GM13976 (cell line): ENCODE measurements at places on chromosomes 3 and 15.

DNA sequence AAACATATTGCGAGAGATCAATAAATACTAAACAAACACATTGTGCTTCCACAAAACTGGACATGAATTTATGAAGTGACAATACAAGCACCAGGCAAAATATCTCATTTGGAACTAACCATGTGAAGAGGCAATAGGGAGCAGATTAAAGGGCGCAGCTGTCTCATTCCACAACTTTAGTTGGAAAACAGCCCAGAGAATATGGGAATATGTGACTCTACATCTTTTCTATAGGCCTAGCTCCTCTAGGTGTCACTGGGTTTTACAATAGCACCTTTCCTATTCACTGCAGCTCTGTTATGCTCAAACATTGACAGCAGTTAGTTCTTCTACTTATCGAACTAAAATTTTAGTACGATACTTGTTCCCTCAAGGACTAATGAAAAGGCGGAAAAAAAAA is 866.3 kb upstream of the GBE1 start:
- DNase-seq, result no peak

DNA sequence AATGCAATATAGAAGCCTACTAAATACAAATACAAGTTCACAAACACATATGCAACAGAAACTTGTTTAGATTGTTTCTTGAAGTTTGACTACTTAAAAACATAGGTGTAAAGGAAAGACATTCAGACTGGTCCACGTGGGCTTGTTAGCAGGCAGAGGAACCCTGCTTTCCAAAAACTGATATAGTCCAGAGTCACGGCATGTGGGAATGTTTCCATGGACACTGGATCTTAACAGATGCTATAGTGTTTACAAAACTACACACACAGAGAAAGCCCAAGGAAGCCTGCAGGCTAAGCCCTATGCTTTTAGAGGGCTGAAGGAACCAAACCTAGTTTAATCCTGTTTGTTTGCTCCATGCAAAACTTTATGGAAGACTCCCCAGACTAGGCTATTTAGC is 45.2 kb upstream of the LRRC58 start:
- no peak for DNase-seq

DNA sequence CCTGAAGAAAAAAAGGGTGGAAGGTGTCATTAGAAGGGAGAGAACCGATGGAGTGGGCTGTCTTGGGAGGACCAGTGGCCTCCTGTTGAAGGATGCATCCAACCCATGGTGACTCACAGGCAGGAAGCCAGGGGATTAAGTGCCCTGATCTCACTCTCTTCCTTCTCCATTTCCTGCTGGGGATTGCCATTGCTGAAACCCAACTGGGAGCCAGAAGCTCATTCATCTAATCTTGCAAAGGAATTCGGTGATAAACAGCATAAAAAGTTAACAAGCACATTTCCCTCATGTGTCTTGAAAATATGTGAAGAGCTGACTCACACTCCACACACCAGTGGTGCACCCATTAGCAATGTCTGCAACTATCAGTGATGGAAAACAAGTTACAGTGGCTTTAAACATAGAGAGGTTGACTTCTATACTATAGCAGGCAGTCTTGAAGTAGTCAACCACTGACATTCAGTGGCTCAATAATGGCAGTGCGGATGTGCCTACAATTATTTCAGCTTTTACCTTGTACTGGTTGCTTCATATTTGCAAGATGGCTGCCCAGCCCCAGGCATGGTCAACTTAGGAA is 12.8 kb upstream of the CSRNP1 start:
- DNase-seq, result no peak

DNA sequence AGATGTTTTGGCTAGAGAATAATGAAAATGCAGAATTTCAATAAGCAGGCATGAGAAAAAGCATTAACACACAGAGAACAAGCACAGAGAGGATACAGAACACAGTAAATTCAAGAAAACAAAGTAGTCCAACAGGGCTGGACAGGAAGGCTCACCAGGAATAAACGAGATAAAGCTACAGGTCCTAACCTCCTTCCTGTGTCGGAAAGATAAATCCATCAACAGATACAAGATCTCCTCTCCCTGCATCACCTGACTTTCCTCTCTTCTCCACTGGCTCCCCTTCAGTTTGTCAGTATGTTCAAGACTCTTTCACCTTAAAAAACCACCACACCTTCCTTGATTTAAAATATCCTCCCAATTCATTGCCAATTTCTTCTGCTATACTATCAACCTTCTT is 11.4 kb downstream of the CPEB1 start:
- no peak for DNase-seq

DNA sequence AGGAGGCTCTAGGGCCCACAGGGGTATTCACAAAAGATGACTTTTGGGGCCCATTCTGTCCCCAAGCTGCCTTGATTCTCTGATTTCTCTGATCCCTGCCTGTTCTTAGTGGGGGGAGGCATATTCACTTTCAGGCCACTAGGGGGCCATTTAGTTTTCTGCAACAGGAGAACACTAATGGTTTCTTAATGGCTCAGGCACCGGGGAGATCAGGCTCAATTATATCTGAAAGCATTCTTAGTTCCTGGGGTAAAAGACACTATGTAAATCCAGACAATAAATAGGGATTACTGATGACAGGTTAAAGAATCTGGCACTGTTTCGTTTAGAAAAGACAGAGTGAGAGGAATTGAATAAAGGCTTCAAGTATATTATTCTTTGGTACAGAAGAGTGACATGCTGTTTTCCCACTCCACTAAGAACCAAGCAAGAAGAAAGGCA is 2.5 kb upstream of the INAFM2 start:
- DNase-seq, result peak; percentile 76

DNA sequence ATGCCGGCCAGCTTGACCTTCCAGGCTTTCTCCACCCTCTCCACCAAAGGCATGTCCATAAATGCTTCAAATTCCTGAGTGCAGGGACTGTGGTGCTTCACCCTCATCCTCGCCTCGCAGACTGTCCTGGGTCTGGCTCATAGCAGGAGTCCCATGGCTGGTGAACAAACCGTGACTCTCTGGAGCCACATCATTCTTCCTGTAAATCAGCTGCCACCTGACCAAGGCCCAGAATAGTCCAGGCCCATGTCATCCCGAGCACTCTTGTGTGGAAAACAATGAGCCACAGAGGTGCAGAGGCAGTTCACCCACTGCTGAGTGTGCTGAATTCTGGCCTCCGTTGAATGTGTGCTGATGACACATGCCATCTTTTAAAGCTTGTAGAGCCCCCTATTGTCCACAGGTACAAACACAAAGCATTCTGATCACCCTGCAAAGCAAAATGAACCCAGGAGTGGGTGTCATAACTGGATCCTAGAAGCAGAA is 68.6 kb downstream of the ABHD5 start:
- no peak for DNase-seq

GRCh38 chr3:134857776-134858362 is 62.8 kb downstream of the EPHB1 start:
- DNase-seq, result no peak

GRCh38 chr15:64749167-64749566 is 26.2 kb downstream of the RBPMS2 start:
- no peak for DNase-seq

GRCh38 chr3:42569593-42570142 is 12.1 kb downstream of the SEC22C start:
- DNase-seq, result no peak

- DNase-seq, result peak; percentile 12
Measured at GRCh38 chr3:197256836-197257444, 41.5 kb downstream of the DLG1 start.

DNA sequence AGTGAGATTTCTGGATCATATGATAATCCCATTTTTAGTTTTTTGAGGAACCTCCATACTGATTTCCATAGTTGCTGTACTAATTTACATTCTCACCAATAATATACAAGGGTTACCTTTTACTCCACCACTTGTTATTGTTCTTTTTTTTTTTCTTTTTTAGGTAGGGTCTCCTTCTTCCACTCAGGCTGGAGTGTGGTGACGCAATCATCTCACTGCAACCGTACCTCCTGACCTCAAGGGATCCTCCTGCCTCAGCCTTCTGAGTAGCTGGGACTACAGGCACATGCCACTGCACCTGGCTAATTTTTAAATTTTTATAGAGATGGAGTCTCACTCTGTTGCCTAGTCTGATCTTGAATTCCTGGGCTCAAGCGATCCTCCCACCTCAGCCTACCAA is 24.4 kb upstream of the CNOT10 start:
- no peak for DNase-seq

- no peak for DNase-seq
Measured at GRCh38 chr3:197031315-197032285, 2.0 kb upstream of the MELTF start.

GRCh38 chr3:155549087-155549486 is 195.8 kb downstream of the PLCH1 start:
- no peak for DNase-seq

DNA sequence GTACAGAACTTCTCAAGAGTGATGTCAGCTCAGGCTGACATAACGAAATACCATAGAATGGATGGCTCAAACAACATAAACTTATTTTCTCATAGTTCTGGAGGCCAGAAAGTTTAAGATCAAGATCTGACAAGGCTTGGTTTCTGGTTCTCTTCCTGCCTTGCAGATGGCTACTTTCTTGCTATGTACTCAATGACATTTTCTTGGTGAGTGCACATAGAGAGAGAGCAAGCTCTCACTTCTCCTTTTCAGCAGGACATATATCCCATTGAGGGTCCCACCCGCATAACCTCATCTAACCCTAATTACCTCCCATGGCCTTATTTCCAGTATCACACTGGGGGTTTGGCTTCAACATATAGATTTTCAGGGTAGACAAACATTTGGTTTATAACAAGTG is 1072.1 kb downstream of the PLOD2 start:
- no peak for DNase-seq

GRCh38 chr15:81507831-81508230 is 133.8 kb upstream of the TMC3 start:
- DNase-seq, result no peak

DNA sequence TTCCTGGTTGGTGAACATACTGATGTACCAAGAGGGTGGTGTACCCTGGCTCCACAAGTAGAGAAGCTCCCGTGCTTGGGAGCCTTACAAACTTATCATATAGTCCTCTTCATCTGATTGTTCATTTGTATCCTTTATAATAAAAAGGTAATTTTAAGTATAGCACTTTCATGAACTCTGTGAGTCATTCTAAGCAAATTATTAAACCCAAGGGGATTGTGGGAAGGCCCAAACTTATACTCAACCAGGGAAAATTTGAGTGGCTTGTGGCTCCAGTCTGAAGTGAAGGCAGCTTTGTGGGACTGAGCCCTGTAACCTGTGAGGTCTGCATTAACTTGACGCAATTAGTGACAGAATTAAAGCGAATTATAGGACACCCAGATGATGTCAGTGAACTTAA is 29.0 kb downstream of the TTBK2 start:
- no peak for DNase-seq

GRCh38 chr3:42122261-42123011 is 31.3 kb downstream of the TRAK1 start:
- peak; percentile 49 for DNase-seq

GRCh38 chr15:63048776-63049665 is 6.5 kb downstream of the TPM1 start:
- peak; percentile 40 for DNase-seq

DNA sequence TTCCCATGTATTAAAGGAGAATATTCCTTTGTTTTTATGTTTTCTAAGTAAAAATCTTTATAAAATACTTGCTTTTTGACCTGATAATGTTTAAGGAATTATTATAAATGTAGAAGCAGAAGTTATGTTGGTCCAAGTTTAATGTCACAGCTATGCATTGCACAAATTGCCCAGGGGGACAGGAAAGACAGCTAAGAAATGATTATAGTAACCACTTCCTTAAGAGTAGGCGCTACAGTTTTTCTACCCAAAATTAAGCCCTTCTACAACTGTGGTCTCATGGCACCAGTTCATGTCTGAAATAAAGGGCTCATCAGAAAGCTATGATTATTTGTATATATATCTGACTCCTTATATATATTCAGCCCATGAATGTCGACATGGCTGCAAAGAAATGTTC is 176.4 kb downstream of the GBE1 start:
- no peak for DNase-seq

GRCh38 chr3:61903931-61904657 is 342.7 kb downstream of the PTPRG start:
- DNase-seq, result no peak

DNA sequence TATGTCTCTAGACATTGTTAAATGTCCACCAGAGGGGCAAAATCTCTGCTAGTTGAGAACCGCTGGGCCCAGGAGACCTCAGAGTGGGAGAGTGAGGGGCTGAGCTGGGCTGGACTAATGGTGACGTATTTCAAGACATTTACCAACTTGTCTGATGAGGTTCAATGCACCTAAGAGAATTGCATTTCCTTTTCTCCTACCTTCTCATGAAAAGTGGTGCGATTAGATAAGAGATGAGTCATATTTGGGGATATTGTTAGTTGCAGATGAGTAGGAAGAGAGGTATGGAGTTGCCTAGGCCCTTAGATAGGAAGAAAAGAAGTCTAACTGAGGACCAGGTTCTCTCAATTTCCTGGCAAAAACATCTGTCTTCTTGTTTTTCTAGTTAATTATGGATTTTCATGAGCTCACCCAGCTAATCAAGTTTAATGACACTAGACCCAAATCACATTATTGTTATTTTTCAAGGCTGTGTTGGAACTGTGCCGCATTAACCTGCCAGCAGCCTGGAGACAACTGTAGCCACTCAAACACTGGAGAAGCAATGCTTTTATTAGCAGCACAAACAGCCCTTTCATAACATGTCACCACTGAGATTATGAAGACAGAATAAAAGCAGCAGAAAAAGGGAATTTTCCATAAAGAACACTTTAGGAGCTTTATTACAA is 144.2 kb downstream of the PDCD6IP start:
- no peak for DNase-seq

DNA sequence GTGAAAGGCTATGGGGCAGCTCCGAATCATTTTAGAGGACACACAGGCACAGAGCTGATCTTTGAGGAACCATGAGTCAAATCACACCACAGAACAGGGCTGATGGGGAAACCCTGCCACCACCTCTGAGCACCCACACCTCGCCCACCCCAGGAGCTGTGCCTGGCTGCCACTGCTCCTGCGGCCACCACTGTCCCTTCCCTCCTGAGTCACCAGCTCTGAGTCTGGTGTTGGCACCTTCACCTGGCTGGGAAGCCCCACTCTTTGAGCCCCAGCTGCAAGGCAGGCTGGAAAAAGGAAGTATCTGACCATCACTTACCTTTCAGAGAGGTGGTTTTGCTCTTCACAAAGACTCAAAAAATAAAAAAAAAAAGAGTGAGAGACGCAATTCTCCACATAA is 63.6 kb upstream of the MEF2A start:
- DNase-seq, result peak; percentile 85

DNA sequence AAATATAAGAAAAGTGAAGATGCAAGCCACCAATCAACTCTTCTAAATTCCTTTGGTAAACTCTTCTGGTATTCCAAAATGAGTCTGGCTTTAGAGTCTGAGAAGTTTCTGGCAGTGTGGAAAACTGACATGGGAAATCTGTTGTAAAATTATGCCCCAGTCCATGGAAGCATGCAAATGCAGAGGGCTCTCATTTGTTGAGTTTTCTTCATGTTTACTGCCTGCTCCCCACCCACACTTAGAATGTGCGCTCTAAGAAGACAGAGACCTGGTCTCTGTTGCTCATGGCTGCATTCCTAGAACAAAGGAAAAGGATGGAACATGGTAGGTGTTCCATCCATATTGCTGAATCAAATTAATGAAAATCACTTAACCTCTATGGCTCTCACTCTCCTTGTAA is 411.8 kb upstream of the PDZRN3 start:
- no peak for DNase-seq
